Mucosa of gallbladder (tissue), 1 donor: ENCODE measurements at places on chromosomes 11 and 22.

GRCh38 chr11:12860827-12861226 lies 148.3 kb upstream of the RASSF10 start:
- DNase-seq: no peak

GRCh38 chr11:63521896-63522295 lies 14.7 kb upstream of the PLAAT4 start:
- no peak for DNase-seq

- no peak for DNase-seq
These were observed 3.7 kb upstream of the FGF3 start for GRCh38 chr11:69822676-69823494.

- no peak for DNase-seq
These were observed 16.0 kb downstream of the ZNRF3 start for GRCh38 chr22:28899199-28899853.

DNA sequence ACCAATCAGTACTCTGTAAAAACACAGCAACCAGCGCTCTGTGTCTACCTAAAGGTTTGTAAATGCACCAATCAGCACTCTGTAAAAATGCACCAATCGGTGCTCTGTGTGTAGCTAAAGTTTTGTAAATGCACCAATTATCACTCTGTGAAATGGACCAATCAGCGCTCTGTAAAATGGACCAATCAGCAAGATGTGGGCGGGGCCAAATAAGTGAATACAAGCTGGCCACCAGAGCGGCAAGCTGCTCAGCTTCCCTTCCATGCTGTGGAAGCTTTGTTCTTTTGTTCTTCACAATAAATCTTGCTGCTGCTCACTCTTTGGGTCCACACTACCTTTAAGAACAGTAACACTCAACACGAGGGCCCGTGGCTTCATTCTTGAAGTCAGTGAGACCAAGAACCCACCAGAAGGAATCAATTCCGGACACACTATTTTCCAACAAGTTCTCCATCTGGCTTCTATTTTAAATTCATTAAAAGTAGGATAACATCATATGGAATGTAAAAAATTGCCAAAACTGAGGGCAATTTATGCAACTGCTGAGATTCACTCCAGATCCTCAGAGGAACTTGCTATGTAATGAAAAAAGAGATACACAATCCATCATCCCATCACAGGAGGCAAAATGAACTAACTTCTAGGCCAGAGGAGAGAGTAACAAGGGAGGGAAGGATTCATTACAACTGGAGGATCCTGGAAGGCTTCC lies 3.1 kb upstream of the PANX1 start:
- DNase-seq: no peak

DNA sequence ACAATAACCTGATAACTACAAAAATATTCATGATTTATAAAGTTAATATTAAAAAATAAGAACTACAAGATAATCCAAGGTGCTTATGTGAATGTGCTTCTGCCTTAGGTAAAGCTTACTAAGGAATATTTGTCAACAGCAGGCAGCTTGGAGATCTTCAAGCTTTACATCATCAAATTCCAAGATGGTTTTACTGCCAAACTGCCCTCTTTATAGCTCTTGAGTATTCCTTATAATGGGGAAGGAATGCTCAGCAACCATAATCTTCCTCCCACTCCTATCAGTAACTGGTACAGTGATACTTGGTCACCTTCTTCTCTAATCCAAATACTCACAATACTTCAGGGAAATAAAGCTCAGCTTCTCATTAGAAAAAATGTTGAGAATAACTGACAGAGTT lies 30.1 kb downstream of the SBF2 start:
- DNase-seq: no peak

DNA sequence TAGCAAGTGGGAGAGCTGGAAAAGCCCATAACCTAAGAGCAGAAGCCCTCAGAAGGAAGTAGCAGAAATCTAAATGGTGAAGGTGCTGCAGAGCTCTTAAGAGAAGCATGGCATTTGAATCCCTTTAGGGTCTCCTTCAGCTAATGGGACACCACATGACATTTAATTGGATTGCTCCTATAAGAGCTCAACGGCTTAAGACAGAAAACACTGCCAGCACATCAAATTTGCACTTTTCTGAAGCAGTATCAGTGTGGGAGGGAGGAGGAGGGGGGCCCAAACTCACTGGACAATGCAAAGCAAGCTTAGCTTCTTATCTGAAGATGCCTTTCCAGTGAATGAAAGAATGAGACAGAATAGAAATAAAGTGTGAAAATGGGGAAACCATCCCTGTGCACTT lies 287.9 kb upstream of the MTNR1B start:
- DNase-seq: no peak
